Osteocyte (in vitro differentiated cells): ENCODE measurements at places on chromosomes 16 and 17. TPM values are rescaled to one million over a fixed set of nuclear protein-coding genes. Genes with fewer than 3 reads are reported as not detected.
A peak's percentile ranks its signal among the peaks of the same experiment; 100 is the strongest.

ARL4D gene
- total RNA-seq: 17.2 and 19.3 TPM in 2 replicates

PDIA2 gene
- total RNA-seq: not detected in 2 replicates

LIMD2 gene
- total RNA-seq: 52.6 and 54.3 TPM in 2 replicates

GRCh38 chr17:33725675-33726271, 432.7 kb upstream of the ASIC2 start:
- no peak for DNase-seq

- no peak for DNase-seq
Observed at GRCh38 chr17:79939094-79939435, 96.6 kb downstream of the TBC1D16 start.

- DNase-seq: no peak
Observed at GRCh38 chr16:77158293-77158692, 32.7 kb upstream of the MON1B start.

DNA sequence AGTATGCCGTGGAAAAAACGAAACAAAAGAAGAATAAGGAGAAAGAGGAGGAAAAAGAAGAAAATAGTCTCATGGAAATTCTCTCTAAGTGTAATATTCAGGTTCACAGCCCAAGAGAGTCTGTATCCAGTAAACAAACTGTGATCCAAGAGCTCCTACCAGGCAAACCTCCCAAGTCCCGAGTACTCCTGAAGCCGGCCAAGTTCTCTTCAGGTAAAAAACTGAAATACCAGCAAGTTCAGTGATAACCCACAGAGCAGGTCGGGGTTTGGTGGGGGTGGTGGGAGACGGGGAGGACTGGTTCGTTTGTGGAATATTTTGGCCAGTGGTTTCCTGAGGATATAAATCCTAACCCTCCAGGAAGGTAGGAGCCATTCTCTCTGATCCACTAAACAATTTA, 8.5 kb upstream of the TVP23B start:
- DNase-seq: no peak

GRCh38 chr17:50872710-50873424, 6.7 kb upstream of the TOB1 start:
- peak; percentile 32 for DNase-seq

- DNase-seq: no peak
Observed at GRCh38 chr17:77281122-77281903, 140.5 kb downstream of the SEC14L1 start.

GRCh38 chr17:34339138-34339770, 17.0 kb upstream of the CCL13 start:
- no peak for DNase-seq

- no peak for DNase-seq
Observed at GRCh38 chr17:71902894-71903506, 217.8 kb upstream of the SOX9 start.

- no peak for DNase-seq
Observed at GRCh38 chr17:66398059-66398458, 95.6 kb downstream of the PRKCA start.

- DNase-seq: no peak
Observed at GRCh38 chr17:7294614-7295153, at the start of gene YBX2. Gene YBX2, minus strand, starts transcription at chr17:7294639. Its CDS starts 139 bp downstream, at chr17:7294500.

- DNase-seq: no peak
Observed at GRCh38 chr17:58253082-58253481, 14.7 kb downstream of the LPO start.

GRCh38 chr16:80063031-80063712, 462.6 kb upstream of the MAF start:
- DNase-seq: no peak

- DNase-seq: no peak
Observed at GRCh38 chr17:3795390-3796102, 5.4 kb downstream of the ITGAE start.
